ENCODE measurements at places on chromosomes 2 and 18.

GRCh38 chr2:174337337-174338146, 2.8 kb downstream of the SP9 start:
- no peak for DNase-seq

- no peak for DNase-seq
These were observed at the start of gene ADCYAP1 for GRCh38 chr18:904218-905090. Gene ADCYAP1, plus strand, starts transcription at chr18:904871. Its CDS starts 516 bp downstream, at chr18:905387.

GRCh38 chr18:5759194-5759593, 136.1 kb downstream of the TMEM200C start:
- DNase-seq: no peak

GRCh38 chr2:239354132-239354790, 46.6 kb downstream of the HDAC4 start:
- no peak for DNase-seq

GRCh38 chr2:73640511-73640911, 1.7 kb downstream of the NAT8 start:
- DNase-seq: peak; percentile 71

DNA sequence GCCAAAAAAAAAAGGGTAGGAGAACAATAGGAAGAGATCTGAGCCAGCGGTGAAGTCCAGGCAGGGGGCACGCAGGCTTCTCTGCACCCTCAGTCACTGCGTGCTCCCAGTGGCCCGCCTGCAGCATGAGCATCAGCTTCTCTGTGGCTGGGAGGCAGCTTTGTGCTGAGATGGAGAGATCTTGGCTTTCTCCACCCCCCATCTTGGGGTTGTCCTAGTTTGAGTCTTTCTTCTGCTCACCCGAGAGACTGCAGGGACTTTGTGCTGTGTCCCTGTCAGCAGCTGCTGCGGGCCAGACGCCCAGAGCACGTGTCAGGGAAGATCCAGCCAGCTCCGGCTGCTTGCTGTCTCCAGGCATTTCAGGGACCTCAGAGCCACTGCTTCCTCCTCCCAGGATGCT, 20.3 kb downstream of the TRAPPC12 start:
- DNase-seq: no peak

DNA sequence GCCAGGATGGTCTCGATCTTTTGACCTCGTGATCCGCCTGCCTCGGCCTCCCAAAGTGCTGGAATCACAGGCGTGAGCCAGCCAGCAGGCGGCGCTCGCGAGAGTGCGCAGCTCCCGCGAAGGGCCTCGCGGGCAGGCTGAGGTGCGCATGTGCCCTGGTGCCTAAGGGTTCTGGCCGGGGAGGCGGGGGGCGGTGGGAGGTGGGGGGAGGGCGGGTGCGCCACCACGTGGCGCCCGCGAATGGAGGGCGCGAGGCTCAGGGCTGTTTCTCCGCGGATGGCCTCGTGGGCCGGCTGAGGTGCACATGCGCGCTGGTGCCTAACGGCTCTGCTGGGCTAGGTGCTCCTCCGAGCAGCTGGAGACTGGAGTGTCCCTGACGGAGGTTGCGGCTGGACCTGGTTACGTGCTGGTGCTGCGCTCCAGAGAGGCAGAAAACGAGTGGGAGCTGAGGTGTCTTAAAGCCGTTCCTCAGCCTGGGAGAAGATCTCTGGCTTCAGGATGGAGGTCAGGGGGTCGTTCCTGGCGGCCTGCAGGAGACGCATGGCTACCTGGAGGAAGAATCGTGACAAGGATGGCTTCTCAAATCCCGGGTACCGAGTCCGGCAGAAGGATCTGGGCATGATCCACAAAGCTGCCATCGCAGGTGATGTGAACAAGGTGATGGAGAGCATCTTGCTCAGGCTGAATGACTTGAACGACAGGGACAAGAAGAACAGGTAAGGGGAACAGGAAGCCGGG, at the start of gene ANKRD62:
ANKRD62 (plus strand) TSS at position 324 of the 738 bp plus-strand sequence; CDS start at position 499, 175 bp downstream.
- no peak for DNase-seq

GRCh38 chr18:693466-694187, 18.8 kb downstream of the ENOSF1 start:
- no peak for DNase-seq

- DNase-seq: no peak
These were observed 21.7 kb downstream of the TNP1 start for GRCh38 chr2:216838151-216838550.

DNA sequence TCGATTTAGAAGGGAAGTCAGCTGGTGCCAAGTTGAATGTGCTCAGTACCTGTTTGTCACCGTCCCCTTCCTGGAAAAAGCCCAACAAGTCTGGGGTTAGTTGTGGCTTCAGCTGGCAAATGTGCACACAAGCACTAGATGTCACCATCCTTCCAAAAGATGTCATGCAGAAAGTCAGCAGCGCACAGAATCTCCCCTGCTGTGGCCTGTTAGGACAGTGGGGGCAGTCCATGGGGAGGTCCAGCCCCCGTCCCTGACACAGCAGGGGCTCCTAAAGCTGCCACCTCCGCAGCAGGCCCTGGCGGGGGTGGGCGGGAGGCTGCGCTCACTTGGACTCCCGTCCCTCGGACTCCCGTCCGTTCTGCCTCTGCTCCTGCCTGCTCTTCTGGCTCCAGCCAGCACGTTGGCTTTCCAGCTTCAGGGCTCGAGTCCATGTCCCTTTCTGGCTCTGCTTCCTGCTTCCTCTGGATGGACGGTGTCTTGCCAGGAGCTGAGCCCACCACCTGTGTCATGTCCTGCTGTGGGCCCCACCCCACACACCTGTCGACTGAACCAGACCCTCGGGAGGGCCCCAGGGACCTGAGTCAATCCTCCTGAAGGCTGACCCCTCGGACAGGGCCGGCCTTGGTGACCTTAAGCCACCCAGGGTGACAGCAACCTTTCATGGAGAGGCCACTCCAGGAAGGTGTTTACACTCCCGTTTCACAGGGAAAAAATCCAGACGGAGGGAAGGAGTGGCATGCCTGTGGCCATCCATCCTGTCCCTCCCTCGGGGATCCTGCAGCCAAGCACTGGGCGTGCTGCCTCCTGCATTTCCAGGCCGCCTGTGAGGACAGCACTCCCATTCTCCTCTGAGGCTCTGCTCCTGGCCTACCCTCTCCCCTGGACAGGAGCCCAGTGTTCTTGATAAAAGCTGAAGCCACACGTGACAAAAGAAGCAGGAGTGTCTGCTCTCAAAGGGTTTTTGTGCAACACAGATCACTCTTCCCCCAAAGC, 8.5 kb downstream of the RAB17 start:
- DNase-seq: no peak

DNA sequence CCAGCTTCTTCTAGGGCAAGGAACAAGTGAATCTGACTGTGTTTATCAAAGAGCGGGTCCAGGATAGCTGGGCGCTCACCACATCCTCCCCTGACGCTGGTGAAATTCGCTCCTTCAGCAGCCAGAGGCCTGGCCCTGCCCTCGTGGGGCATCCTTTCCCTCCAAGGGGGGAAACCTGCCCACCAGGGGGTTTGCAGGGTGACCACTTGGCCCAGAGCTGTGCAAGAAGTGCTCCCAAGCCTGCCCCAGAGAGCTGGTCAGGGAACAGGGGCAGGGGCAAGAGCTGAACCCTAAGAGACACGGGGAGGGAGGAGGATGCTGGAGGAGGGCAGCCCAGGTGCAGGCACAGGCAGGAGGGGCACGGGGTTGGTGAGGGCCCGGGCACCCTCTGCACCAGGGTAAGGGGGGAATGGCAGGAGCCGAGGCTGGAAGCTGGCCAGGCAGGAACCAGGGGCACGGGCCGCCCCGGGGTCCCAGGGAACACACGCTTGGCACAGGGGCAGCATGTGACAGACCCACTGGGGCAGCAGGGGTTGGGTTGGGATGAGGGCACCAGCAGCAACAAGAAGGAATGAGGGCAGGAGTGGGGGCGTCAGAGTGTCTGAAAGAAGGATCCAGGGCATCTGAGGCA, 2.8 kb upstream of the GPR55 start:
- no peak for DNase-seq

GRCh38 chr2:119218478-119219064, 5.1 kb upstream of the STEAP3 start:
- peak; percentile 46 for DNase-seq

DNA sequence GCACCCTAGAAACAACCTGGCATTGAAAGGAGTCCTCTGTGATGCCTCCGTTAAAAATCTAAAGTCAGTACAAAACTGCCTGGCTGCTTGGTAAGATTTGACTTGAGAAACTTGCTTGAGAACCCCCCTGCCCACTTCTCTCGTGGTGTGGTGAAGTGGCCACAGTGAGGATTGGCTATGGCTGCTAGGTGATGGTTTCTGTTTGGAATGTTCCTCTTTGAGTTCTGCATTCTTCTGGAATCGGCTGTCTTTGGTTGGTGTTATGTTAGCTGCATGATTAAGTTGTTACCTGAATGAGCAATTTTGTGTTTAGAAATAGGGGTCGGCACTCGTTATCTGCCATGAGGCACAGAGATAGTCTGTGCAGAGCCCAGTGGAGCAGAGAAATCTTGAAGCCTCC, 21.7 kb upstream of the SAG start:
- DNase-seq: no peak

GRCh38 chr18:59690186-59690982, 6.8 kb downstream of the CCBE1 start:
- DNase-seq: no peak

DNA sequence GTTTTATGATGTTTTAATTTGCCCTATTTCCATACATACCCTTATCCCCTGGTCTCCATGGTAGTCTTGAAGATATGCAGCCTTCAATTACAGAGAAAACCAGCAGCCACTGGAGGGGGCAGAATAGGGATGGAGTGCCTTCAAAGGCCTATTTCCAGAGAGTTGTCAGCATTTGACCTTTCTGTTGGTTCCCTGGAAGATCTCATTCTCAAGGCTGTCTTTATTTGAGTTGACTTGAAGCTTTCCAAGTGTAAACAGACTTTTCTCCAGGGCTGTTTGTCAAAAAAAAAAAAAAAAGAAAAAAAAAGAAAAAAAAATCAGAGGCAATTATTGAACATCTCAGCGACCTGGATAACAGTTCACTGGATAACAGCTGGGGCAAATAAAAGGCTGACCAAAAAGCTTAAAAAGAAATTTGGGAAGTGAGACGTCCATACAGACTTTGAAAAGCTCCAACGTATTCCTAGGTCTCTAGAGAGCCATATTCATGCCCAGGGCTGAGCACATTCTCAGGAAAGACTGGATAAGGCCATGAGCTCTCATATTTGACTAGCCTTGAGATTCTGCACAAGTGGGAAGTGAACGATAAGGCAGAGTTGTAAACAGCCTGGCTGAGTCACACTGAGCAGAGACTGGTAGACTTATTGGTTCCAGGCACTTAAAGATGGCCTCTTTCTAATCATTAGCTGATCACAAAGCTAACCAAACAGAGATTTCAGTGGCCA, 126.6 kb downstream of the VAPA start:
- no peak for DNase-seq

- DNase-seq: no peak
These were observed 324.4 kb upstream of the CELF4 start for GRCh38 chr18:37889963-37890362.

DNA sequence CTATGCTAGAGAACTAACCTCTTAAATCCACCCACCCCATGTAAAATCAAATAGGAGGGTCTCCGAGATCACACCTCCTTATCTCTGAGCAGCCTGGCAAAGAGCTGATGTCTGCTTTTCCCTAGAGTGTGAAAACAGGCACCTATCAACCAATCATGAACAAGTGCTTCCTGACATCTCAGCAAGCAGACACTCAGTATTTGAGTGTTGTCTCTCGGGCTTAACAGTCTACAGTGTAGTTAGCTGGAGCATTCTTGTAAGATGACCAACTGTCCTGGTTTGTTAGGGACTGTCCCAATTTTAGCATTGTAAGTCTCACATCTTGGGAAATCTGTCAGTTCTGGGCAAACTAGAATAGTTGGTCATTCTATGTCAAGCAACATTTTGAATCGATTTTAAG, 26.4 kb downstream of the MARCHF4 start:
- DNase-seq: no peak

DNA sequence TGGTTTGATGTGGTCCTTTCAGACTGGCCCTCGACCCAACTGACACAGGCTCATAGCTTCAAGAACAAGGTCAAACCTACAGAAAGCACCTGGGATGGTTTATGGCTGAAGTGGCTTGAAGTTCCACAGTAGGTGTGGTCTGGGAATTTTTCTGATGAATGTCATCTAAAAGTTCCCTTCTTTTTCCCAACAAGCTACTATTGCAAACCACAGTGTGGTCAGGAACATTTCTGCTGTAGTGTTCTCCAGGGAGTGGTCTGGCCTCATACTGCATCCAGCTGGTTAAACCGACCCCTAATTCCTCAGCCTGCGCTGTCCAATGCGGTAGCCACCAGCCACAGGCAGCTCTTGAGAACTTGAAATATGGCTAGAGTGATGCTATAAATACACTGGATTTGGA, 92.7 kb downstream of the FAM124B start:
- no peak for DNase-seq

DNA sequence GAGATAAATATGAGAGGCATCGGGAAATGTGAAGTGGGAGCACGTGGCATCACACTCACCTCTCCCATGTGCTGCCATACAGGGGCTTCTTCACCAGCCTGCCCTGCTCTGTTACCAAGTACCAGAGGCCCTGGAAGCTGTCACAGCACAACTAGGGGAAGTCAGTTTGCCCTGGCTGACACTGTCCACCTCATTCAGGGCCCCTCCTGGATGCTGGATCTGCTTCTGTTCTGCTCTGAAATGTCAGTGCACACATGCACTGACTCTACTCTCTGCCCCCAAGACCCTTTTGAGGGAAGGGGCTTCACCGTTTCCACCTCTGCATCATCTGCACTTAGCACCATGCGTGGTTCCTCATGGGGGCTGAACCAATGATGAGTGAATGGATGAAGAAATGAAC, 311.1 kb downstream of the EN1 start:
- DNase-seq: no peak

GRCh38 chr2:95531254-95531771, 46.8 kb upstream of the TRIM43B start:
- DNase-seq: no peak

- no peak for DNase-seq
These were observed 8.4 kb downstream of the SCN7A start for GRCh38 chr2:166485558-166486178.

DNA sequence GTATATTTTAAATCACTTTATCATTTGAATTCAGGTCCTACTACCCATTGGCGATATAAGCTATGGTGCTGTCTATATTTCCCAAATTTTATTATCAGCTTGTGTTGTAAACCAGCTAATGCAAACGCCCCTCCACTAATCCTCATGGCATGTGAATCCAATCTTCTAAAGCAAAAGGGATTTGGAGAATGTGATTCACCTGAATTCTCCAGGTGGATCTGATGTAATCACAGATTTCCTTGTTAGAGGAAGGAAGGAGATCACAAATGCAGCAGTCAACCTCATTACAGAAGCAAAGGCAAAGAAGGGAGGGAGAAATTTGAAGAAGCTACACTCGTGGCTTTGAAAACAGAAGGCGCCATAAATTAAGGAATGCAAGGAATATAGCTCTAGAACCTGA, 431.1 kb upstream of the CDH19 start:
- DNase-seq: peak; percentile 35

All from PC-9 (cell line).